ENCODE measurements at places on chromosomes 16 and 17.

- no peak for DNase-seq
These were observed 6.7 kb downstream of the SYNGR2 start for GRCh38 chr17:78174870-78175642.

DNA sequence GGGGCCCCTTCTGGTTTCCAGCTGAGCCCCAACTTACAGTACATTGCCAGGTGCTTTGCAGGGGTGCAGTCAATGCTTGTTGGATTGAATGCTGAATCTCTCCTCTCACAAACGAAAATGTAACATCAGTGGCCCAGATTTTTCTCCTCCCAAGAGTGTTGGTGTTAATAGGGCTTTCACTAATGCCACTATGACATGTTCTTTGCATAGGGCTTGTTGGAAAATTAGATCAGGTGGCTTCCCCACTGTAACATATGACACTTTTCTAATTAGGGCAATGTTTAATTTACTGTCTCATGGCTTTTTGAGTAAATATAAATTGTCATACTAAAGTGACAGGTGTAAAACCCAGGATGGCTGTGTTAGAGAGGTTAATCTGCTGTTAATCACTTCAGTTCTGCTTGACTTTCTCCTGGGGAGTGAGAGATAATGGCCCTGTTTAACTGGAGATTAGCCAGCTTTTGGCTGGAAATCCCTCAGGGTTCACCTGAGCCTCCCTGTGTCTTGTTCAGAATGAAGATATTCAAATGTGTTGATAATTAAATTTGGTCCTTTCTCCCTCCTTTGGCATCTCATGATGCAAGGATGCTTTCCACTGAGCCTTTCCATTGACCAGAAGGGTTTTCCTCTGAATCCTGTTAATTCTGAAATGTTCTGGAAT, 502.3 kb downstream of the RBFOX1 start:
- no peak for DNase-seq

GRCh38 chr16:80656711-80657150, 115.9 kb downstream of the DYNLRB2 start:
- DNase-seq = peak; percentile 68

- peak; percentile 29 for DNase-seq
These were observed at the start of gene CRYM for GRCh38 chr16:21277927-21278706. Gene CRYM, minus strand, starts transcription at chr16:21278290. Its CDS starts 39 bp downstream, at chr16:21278251.

- DNase-seq = no peak
These were observed 23.2 kb upstream of the DUSP14 start for GRCh38 chr17:37466471-37466870.

GRCh38 chr17:57906910-57907309, 48.3 kb downstream of the CUEDC1 start:
- no peak for DNase-seq

GRCh38 chr17:37130984-37131446, 182.3 kb downstream of the AATF start:
- no peak for DNase-seq

DNA sequence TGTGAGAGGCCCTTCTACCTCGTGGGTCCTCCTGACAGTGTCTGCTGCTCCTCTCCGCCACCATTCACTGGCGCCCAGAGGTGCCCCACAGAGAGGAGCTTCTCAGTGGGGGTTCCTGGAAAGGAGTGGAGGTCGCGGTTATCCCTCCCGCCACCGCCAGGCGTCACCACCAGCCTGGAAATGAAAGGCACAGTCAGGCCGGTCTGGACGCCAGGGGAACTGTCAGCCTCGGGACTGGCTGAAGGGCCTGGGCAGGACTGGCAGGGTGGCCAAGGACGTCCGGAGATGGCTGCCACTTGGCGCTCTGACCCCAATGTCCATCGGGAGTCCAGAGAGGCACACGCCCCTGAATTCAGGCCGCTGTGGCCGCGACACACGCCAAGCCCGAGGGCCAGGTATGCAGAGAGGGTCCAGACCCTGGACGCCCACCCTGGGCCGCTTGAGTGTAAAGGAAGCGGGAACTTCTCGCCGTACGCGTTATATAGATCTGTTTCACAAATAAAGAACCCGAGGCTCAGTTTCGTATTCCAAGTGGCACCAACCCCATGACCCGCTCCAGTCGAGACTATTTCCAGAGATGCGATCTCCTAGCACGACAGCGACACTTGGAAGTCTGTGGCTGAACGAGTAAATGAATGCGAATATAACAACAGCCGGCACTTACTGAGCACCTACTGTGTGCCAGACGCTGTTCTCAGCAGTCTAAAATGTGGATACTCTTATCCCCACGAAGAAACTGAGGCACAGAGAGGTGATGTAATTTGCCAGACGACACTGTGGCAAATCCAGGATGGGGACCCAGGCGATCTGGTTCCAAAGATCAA, 7.6 kb upstream of the NXPH3 start:
- peak; percentile 87 for DNase-seq

DNA sequence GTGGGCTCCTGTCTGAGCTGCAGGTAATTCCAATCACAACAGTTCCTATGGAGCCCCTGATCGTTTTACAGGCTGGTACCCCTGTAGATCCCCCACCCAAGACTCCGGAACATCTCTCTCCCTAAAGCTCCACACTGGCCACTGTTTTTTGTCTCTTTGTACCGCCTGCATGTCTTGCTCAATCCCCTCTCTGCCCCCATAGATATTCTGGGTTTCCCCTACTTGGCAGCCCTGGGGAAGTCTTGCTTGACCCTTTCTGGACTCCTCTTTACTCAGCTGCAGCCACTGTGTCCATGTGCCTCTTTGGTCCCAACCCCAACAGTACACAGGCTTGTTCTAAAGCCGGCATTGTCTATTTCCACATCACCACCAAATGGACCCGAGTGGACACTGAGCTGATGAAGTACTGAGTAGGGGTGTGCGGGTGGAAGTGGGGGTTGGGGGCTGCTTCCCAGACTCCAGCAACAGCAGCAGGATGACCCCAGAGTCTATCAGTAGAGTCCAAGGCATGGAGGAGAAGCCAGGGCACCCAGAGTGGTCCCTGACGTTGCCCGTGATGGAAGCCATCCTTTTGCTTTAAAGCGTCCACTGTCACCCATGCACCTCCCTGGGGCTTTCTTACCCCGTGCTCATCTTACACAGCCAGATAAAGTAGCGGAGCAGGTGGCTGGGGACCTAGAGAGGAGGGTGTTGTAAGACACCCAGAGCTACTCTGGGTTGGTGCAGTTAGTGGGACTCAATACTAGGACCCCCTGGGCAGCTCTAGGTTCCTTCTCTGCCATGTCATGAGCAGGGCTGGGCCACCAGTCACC, 6.4 kb downstream of the CD300LB start:
- DNase-seq = no peak

- no peak for DNase-seq
These were observed 19.3 kb downstream of the TMEM11 start for GRCh38 chr17:21194703-21195102.

DNA sequence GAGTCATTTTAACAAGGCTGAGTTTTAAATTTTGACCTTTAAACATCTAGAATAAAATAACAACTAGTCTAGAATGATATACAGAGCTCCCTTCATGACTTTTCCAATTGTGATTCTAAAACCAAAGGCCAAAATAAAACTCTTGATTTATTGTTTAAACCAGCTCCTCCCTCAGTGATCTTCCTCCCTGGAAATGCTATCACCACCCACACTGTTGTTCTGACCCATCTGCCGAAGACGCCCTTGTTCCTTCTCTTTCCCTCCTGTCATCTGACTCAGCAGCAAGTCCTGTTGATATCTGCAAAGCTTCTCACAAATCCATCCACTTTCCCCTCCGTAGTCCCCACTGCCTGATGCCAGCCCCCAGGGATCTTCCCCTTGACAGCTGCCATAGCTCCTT, 231.6 kb upstream of the DYNLRB2 start:
- DNase-seq = no peak

GRCh38 chr17:18025945-18026776, 12.8 kb downstream of the ATPAF2 start:
- DNase-seq = peak; percentile 26

DNA sequence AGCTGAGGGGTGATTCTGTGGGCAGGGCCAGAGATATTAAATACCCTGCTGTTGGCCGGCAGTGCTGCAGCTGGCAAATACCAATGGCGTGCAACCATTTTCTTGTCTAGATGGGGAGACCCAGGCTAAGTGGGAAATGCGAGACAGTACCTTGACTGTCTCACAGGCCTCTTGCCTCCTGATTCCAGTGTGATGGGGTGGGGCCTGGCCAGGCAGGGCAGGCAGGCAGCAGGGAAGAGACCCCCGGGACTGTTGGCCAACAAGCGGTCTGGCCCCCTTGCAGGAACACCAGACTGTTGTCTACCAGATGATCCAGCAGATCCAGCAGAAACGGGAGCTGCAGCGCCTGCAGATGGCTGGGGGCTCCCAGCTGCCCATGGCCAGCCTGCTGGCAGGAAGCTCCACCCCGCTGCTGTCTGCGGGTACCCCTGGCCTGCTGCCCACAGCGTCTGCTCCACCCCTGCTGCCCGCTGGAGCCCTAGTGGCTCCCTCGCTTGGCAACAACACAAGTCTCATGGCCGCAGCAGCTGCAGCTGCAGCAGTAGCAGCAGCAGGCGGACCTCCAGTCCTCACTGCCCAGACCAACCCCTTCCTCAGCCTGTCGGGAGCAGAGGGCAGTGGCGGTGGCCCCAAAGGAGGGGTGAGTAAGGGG, 5.7 kb upstream of the CISD3 start:
- DNase-seq = no peak

DNA sequence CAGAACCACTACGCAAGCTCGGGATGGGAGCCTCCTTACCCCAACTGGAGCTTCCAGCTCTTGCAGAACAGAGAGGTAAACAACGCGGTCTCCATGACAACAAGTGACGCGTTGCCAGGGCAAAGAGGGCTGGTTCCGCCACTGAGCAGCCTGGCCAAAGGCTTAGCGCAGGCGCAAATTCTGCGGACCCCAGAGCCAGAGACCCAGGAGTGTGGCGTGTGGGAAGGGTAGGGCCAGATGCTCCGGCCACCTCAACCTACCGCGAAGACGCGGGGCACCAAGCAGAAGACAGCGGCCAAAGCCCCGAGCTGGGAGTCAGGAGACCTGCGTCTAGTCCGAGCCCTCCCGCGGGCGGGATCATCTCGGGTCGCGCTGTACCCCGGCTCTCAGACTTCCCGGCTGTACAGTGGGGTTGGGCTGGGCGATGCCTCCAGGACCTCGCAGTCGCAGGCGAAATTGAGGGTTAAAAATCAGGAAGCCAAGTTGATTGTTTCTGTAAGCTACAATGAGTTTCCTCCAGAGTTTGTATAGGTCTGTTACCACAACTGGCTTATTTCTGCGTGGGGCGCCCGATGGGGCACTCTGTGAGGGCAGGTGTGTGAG, at the start of gene TEKT1:
TSS of gene TEKT1 (minus strand) at position 69 of the 603 bp plus-strand sequence. CDS start 1,353 bp downstream, outside the sequence.
- peak; percentile 62 for DNase-seq

GRCh38 chr16:23505180-23505665, 5.1 kb downstream of the GGA2 start:
- DNase-seq = no peak

DNA sequence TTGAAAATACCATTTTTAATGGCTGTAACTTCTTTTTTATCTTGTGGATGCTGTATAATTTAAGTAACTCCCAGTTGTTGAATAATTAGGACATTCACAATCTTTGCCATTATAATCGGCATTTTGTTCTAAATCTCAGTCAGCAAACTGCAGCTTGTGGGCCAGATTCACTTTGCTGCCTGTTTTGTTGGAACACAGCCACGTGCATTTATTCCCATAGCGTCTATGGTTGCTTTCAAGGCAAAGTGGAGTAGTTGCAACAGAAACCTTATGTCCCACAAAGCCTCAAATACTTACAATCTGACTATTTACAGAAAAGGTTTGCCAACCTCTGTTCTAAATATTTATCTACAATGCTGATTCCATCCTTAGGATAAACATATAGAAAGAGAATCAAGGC, 39.2 kb upstream of the TMC5 start:
- DNase-seq = no peak

DNA sequence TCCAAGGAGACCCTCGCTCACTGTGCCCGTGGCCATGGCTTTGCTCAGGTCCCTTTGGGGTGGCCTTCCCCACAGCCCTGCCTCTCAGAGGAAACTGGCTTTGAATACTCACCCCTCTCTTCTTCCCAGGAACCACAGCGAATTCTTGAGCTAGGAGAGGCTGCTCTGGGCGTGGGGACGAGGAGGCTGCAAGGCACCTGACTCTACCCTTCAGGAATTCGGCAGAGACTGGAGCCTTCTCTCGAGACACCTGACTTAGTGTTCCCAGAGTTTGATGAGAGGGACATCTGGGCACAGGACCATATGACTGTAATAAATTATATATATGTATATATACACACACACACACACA, 6.2 kb downstream of the LLGL2 start:
- no peak for DNase-seq

DNA sequence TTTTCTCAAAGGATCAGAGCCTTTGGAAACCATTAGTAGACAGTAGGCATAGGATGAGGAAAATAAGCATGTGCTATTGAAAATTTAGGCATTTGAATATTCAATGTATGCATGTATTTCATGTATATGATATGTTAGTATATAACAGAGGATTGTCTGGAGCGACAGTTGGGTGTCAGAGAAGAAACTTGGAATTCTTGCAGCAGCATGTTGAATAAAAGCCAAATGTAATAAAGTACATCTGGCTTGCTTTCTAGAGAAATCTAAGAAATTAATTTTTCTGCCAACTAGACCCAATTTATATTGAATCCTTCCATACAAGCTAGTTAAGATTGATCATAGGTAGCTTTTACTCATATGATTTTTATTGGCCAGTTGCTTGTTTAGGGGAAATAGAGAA, 578.8 kb downstream of the CDH11 start:
- DNase-seq = no peak

DNA sequence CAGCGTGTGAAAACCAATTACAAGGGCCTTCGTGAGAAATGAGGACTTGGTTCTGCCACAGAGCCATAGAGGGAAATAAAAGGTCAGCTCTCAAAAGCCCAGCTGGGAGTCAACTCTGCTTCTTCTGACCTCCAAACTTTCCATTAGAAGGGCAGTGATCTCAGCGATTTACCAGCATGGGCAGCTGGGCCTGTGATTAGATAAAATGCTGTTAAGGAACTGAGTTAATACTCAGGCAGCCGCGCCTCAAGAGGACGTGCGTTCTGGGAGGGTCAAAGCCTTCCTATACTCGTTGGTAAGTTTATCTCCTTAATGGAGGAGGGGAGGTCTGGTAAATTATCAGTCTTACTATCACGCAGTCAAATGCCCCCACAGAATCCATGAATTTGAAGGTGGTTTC, 480.2 kb upstream of the ERCC4 start:
- DNase-seq = no peak

DNA sequence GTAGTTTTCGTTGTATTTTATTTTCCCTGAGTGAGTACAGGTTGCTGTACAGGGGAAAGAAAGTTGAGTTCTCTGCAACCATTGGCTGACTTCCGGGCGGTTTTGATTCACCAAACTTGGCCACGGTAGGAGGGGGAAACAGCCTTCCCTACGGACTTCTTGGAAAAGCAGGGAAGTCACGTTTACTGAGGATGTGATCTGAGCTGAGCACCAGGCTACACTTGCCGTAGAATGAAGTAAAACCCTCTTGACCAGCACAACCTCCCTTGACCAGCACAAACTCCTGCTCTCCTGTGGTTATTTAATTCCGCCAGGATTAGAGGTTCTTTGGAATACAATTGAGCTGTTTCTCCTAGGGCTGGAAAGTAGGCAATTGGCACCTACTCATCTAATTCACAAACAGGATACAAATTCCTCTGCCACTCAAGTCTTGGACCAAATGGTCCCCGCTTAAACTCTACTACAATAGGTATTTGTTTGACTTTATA, 242.0 kb upstream of the RBFOX1 start:
- no peak for DNase-seq

Measured in activated CD4-positive, alpha-beta T cell treated with anti-CD3 and anti-CD28 coated beads, Interleukin-2, amount 50 U/mL, for 16 hours (primary cell).